Fibroblast of upper back skin (primary cell): ENCODE measurements at places on chromosomes 16 and 17.

- no peak for DNase-seq
Measured at GRCh38 chr17:20999044-20999573, 43.7 kb downstream of the USP22 start.

- DNase-seq = peak; percentile 80
Measured at GRCh38 chr17:42681976-42682721, at the start of gene CNTNAP1. CNTNAP1 (plus strand) TSS chr17:42682531; CDS start chr17:42682830, 299 bp downstream.

DNA sequence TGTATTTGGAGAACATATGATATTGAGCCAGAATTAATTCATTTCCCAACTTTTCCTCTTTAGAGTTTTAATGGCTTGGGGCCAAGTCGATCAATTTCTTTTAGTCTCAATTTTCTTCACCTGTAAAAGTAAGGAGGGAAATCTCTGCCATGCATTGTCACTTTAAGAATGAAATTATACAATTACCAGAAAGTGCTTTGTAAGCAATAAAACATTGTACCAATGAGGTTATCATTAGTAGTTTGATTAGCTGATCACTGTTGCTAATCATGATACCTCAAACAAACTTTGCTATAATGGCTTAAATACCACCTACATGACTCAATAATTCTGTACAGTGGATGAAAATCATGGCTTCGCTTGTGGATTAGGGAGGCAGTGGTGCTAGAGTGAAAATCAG, 1525.8 kb upstream of the GOT2 start:
- no peak for DNase-seq

DNA sequence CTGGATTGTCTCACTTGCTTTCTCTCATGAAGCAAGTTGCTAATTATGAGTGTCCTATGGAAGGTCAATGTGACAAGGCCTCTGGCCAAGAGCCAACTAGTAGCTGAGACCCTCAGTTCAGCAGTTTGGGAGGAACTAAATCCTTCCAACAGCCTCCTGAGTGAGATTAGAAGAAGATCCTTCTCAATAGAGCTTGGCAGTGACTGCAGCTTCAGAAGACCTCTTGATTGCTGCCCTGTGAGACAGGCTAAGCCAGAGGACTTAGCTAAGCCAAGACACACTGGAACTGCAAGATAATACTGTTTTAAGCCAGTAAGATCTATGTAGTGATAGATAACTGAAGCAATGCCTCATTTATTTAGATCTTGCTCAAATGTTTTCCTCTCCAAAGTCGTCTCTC, 34.3 kb downstream of the PCTP start:
- no peak for DNase-seq
